Stimulated activated CD4-positive, alpha-beta T cell treated with anti-CD3 and anti-CD28 coated beads, Interleukin-12 subunit alpha, Interleukin-12 subunit beta, amount 100 ng/mL, for 4 hours (primary cell): ENCODE measurements at places on chromosomes 7 and 10.

DNA sequence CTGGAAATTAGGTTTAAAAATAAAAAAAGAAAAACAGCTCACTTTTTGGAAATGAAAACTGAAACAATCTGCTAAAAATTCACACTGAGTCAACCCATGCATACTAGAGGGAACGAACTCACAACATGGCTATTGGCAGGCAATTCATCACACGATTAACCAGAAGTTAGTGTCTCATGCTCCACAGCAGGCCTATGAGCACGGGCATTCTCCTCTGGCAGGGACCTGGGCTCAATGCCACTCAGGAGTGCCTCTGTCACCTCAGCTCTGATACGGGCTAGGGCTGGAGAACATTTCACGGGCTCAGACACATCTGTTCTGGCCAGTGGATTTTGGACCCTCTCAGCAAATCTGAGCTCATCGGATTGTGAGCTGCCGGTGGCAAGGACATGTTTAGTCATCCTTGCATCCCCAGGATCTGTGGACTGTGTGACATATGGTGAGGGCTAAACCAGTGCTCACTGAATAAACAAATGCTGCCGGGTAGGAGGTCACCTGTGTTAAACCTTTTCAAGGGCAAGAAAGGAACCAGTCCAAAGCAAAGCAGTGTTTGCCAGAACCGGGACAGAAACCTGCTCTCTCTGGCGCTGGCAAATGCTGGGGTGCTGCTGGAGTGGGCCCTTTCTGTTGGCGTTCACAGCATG is 40.1 kb downstream of the POLR3A start:
- no peak for DNase-seq

DNA sequence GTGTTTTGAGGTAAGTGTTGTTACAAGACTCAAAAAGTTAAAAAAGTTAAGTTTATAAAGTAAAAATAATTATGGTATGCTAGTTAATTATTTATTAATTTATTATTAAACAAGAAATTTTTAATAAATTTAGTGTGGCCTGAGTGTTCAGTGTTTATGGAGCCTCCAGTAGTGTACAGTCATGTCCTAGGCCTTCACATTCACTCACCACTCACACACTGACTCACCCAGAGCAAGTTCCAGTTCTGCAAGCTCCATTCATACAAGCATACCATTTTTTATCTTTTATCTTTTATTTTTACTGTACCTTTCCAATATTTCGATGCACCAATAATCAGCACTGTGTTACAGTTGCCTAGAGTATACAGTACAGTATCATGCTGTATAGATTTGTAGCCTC is 381.2 kb upstream of the MGMT start:
- no peak for DNase-seq

DNA sequence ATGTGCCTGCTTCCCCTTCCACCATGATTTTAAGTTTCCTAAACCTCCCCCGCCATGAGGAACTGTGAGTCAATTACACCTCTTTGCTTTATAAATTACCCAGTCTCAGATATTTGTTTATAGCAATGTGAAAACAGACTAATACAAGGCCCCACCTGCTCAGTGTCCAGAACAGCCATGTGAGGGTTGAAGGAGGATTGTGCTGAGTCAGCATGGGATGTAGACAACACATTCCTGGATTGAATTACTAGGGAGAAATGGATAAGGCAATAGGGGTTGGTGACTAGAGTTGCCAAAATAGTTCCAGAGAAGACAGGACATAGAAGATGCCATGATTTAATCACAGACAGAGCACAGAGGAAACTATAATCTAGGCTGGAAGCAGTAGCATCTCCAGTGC is 270.3 kb downstream of the GFRA1 start:
- no peak for DNase-seq

GRCh38 chr10:96448021-96448457 is 65.7 kb downstream of the TLL2 start:
- DNase-seq: no peak

- DNase-seq: no peak
Measured at GRCh38 chr7:45469103-45469502, 105.1 kb upstream of the ADCY1 start.

DNA sequence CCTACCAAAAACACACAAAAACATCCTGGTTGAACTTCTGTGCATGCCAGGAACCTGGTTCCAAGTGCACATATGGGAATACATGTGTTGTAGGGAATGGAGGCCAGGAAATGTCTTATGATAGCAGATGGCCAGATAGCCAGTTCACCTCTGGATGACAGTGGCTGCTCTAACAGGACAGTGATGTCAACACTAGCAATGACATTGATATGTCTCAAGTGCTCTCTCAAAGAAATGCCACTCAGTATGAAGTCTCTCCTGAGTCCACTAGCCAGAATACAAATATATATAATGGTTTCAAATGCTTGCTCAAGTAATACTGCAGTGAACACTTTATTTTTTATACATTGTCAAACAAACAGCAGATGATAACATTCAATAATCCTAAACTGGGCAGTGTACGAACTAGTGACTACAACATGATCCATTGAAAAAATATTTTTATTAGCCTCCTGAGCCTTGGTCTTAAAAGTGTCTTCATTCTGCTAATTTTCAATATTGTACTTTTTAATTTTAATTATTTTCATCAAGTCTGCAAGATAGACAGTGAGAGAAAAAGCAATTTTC is 26.0 kb upstream of the PCDH15 start:
- no peak for DNase-seq
